ENCODE measurements at places on chromosomes 11 and 22.

GRCh38 chr22:43356881-43357280 is 13.7 kb upstream of the SCUBE1 start:
- no peak for DNase-seq

DNA sequence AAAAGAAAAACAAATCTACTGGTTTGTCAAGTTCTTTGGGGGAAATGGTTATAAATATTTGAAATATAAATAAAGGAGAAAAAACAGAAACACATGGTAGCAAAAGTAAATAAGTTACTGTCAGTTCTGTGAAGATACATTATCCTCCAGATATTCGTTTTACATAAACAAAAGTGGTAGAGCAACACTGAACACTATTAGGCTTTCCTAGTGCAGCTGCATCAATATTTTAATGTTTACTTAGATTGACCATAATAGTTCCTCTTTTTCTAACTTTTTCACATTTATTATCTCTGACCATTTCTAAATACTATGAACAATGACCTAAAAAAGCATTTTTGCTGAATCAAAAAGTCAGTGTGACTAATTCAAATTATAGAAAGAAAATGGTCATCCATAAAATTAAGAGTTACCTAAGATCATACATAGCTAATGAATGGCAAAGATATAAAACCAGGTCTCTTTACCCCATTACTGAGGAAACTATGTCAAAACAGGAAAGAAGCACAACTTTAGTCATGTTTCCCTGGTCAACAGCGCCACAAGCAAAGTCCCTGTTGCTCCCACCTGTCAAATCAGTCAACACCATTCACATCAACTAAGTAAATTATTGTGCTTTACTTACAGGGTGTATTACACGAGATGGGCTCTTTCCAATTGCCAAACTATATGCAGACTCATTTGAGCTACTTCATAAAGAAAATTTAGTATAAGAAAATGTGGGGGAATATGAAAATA is 38.5 kb downstream of the SBF2 start:
- DNase-seq = peak; percentile 87

DNA sequence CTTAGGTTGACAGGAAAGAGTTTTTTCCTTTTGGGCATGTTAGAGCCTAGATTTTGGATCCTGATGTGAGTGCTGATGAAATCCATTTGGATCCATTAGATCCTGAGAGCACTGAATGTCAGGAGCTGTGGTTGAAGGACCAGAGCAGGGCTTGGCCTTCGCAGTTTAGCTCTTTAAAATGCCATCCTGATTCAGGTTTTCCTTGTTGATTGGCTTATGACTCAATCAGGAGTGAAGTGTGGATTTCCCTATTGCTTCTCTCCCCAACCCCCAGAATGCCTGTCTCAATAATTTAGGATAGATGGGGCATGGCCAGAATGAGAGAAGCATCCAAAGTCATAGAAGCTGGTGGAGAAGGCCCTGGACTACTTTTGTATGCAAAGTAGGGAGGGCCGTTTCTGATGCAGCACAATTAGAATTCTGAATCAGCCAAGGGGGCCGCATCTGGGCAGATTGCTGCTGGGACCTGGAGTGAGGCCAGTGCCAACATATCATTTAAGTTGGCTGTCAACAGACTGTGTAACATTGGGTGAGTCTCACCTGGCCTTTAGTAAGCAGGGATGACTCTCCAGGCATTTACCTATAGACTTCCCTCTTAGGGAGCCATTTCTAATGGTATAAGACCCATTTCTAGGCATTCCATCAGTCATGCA is 80.5 kb downstream of the TEAD1 start:
- no peak for DNase-seq

DNA sequence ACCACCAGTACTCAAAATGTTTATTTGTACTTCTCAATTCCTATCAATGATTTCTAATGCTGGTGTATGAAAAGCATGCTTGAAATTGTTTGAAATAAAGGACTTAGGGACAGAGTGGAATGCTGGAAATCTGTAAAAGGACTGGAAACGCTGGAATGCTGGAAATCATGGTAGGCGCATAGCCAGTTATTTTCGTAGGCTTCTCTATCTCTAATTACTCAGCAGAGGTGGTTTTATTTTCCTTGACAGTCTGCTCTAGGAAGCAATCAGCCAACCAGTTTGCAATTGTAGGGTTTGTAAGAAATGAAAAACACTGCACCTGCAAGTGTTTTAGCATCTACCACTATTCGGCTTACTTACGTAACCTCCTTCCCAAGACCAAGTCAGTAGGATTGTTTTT is 788 bp downstream of the LIN7C start:
- DNase-seq = peak; percentile 21

DNA sequence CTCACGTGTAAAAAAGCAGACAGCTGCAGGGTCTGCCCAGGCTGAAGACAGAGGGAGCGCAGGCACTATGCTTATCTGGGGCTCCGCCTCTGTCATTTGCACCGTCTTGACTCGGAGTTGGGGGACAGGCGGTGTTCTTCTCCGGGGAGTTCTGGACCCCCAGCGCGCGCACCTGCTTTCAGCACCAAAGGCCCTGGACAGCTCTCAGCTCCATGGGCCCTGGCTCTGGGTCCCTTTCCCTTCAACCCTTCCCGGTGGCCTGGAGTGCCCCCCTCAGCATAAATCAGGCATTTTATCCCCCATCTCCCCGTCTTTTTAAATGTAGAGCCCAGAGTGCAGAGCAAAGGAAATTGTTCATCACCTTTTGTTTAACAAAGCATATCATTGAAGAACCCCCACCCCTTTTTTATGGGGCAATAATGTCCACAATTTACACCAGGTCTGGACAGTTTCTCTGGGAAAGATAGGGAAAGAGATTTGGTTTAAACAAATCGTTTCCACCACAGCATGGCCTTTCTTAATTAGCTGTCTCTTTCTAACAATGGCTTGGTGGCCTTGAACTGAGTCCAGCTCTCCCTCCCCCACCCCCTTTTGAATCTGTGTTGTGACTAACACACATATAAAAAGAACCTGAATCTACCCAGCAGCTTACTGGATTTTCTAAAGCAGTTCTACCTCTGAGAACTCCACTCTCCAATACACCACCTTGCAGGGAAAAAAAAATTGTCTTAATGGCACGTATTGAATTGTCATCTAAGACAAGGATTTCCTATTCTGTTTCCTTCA is 1.7 kb downstream of the SEZ6L start:
- DNase-seq = no peak

DNA sequence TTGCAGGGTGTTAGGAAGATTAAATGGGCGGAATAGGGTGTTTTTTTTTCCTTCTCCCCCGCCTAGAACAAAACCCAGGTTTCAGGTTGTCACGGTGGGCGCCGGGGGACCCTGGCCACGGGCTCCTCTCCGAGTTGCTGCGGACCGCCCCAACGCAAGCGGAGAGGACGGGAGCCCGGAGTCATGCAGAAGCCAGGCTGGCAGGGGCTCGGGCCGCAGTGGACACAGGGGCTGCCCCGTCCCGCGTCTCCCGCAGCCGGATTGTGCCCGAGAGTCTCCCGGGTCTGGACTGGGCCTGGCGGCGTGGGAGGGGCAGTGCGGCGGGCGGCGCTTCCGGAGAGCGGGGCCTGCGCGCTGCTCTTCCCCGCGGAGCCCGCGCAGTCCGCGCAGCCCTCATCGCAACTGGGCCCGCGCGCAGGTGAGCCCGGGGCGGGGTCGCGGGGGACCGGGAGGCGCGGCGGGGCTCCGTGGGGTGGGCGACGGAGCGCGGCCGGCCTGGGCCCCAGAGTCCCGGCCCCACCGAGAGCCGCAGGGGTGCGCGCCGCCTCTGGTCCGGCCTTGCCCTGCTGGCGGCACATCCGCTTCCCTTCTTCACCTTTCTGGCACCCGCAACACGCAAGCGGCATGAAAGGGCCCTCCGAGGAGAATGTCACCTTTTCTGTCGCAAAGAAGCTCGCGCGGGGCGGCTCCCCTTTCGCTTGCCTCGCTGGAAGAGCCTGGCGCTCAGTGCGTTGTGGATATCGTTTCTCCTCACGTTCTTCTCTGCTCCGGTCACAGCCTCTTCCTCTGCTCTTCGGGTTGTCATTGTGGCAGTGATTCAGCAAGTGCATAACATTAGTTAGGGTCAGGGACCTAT is at the start of gene TIRAP:
Gene TIRAP, plus strand, starts transcription at position 358 of the 856 bp plus-strand sequence. CDS start 7,802 bp downstream, outside the sequence.
- peak; percentile 68 for DNase-seq

DNA sequence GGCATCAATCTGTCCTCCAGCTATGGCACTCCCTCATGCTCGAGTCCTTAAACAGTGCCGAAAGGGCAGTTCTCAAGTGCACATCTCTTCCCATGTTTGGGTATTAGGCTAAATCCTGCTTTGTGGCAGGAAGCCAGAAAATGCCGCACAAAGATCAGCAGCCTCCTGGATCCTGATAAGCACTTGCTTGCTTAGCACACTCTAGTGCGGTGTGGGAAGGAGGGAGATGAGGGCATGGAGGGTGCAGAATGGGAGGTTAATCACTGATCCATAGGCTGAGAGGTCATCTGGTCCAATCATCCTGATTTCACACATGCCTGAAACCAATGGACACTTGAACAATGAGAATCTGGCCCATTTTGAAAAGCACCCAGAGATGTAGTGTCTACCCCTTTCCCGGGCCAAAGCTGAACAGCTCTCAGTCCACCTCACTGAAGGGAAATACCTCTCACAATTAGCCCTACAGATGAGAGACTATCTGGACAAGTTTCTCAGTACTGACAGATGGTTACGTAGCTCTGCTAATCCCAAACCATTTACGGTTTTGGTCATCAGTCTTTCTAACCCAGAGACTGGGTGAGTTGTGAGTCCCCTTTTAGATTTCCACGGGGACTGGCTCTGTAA is 29.8 kb upstream of the CHRM4 start:
- DNase-seq = no peak

GRCh38 chr22:39343259-39344045 is 6.3 kb upstream of the SYNGR1 start:
- DNase-seq = peak; percentile 52

DNA sequence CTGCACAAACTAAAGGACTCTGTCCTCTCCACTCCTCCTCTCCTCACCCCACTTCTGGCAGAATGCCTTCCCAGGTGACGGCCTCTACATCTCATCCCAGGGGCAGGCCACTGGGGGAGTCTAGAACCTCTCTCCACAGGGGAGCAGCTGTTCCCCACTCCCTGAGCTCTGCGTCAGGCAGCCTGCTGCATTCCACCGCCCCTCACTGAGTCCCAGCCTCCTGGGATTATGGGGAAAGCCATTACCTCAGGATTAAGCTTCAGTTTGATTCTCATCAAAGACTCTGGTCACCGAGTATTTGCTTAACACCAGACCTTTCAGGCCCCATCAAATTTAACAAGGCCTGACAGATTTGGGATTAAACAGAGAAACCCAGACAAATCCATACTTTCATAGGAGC is 405.9 kb downstream of the NXPE2 start:
- no peak for DNase-seq

GRCh38 chr22:50190941-50191741 is 5.4 kb downstream of the TRABD start:
- peak; percentile 37 for DNase-seq

DNA sequence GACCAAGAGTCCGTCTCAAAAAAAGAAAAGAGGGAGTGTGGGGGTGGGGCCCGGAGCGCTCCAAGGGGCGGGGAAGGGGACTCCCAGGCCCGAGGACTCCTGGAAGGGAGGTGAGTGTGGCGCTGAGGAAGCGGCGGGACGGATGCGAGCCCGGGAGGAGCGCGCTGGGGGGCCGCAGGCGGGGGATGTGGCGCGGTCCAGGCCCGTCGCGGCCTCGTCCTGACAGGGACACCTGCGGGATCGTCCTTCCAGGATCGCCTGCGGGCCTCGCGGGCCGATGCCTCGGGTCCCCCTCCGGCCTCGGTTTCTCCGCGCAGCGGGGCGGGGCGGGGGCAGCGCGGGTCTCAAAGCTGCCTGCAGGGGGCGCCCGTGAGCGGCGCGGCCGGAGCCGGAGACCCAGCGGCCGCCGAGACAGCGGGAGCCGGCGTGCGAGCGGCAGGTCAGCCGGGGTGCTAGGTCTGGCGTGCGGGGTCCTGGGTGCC is 3.8 kb upstream of the ADORA2A start:
- DNase-seq = peak; percentile 47

Data from lung microvascular endothelial cell (primary cell).